ENCODE measurements at places on chromosomes 3 and 15. TPM values are rescaled to one million over a fixed set of nuclear protein-coding genes. Genes with fewer than 3 reads are reported as not detected.

GRCh38 chr3:129507181-129507831, 21.1 kb upstream of the RHO start:
- no peak for DNase-seq

DNA sequence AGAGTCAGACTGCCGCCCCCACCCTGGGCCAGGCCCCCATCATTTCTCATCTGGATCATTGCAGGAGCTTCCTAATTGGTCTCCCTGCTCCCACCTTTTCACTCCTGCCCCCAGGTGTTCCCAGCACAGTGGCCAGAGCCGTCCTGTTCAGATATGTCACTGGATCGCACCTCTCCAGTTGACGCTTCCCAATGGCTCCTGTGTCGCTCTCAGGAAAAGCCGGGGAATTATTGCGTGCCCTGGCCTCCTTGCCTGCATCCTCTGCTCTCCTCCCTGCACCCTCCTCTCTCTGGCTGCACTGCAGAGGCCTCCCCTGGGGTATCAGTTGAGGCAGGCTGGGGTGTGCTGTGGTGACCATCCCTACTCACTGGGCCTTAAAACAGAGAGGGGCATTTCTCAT, 25.5 kb upstream of the CYP11A1 start:
- no peak for DNase-seq

DNA sequence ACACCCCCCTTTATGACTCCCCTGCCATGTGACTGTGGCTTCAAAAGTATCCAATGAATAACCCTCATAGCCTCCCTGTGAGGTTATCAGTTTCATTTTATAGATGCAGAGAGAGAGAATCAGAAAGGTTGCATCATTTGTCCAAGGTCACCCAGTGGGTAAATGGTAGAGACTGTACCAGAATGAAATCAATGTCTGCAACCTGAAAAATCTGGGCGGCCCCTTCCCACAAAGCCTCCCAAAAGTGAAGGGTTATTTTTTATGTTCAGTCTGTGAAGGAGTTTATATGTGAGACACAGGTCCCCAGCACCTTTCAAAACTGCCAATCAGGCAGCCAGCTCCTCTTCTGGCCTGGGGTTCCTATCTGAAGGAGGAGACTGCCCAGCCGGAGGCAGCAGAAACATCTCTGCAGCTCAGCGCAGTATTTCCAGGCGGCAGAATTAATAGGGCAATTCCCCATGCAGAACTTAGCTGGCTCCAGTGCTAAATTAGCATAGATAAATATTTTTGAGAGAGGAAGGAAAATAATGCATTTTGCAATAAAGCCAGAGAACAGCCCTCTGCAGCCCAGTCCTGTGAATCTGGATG, 130.8 kb upstream of the PRR20G start:
- DNase-seq = no peak

DNA sequence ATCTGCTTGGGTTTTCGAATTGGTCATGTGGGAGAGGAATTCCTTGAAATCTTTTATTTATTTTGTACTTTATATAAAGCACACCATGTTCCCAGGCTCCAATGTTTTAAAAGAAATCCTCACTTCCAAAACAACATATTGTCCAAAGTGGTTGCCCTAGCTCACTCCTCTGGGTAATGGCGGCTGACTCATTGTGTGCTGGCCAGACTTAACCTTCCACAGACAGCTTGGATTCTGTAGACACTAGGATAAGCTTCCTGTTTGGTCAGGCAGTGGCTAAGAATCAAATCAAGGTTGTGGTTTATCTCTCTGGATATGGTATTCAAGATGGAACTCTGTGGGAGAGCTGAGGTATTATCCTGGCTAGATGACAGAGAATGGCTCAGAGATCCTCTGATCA, 55.8 kb upstream of the FAM98B start:
- DNase-seq = no peak

- no peak for DNase-seq
Measured at GRCh38 chr3:40432793-40433192, 24.3 kb upstream of the RPL14 start.

DNA sequence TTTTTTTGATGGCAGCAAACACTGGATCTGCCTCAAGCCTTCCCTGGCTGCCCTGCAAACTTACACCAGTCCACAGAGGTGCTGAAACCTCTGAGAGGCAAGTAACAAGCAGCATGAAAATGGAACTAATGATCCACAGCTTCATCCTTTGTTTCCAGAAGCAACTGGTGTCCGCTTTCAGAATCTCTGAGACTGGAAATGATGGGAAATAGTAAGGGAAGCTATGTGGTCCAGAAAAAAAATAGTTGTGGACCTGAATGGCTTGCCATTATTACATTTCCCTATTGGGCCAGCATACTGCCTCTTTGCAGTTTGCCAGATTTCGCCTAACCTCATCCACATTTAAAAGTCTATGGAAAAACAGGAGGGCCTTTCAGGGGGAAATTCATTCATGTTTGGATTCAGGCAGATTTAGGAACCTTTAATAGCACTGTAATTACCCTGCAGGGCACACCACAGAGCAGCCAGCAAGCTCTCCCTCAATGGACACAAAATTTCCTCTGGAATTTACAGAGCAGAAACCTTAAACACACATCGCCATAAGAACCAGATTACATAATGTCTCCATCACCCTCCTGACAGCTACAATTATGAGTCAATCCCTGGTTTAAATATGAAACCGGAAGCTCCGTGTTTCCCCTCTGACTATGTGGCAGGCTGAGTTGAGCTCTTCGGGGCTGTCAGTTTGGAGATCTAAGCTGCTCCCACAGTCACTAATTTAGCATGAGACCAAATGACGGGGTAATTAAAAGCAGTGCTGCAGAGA, 134.4 kb downstream of the TMCO5A start:
- DNase-seq = peak; percentile 48

GRCh38 chr3:116877968-116878367, 168.4 kb downstream of the TUSC7 start:
- DNase-seq = no peak

DNA sequence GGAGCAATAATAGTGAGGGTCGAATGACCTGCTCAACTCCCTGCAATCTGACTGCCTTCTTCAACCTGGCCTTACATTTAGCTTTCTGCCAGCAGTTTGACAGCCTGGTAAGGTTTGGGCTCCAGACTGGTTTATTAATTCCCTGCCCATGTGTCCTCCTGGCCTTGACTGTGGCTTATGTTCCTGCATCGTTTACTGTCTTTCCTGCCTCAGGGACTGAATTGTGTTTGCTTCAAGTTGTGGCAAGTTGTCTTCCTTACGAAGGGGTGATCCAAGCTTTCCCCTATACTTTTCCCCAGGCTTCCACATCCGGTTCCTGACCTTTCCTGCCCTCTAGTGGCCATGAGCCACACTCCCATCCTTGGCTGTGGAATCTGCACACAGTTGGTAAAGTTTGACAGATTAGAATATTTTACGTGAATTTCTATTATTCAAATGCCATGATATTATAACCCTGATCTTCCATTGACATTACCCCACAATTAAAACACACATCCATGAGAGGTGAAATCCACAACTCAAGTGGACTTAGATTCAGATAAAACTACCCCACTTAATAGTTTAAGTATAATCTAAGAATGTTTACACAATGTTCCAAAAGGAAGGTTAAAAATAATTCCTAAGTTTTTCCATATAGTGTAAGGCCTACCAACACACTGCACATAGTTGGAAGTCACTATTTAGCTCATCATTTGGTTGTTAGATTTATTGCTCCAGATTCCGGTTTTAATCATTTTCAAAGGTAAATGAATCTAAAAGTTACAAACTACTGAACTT, 95.7 kb downstream of the NEDD4 start:
- DNase-seq = peak; percentile 11

GRCh38 chr3:66473692-66474091, 27.1 kb downstream of the LRIG1 start:
- peak; percentile 54 for DNase-seq

GRCh38 chr3:27990324-27990723, 251.1 kb upstream of the CMC1 start:
- DNase-seq = no peak

DNA sequence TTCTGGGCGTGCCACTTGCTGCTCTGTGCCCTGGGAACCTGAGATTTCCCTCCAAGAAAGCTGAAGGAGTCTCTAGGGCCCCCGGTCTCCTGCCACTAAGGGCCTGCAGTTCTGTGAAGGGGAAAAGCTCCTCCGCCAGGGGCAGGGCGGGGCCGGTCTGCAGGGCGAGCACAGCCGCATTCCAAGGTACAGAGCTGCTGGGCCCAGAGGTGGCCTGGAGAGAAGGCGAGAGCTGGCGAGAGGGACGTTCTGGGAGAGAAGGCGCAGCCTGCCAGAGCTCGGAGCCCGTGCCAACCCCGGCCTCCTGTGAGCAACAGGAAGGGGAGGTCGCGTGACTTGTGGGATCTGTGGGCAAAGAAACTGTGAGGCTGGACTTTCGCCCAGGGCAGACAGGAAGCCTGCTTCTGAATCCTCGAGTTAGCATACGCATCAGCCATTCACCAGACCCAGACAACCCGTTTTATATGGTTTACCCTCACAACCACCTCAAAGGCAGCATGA, 500.4 kb downstream of the SHQ1 start:
- peak; percentile 78 for DNase-seq

DNA sequence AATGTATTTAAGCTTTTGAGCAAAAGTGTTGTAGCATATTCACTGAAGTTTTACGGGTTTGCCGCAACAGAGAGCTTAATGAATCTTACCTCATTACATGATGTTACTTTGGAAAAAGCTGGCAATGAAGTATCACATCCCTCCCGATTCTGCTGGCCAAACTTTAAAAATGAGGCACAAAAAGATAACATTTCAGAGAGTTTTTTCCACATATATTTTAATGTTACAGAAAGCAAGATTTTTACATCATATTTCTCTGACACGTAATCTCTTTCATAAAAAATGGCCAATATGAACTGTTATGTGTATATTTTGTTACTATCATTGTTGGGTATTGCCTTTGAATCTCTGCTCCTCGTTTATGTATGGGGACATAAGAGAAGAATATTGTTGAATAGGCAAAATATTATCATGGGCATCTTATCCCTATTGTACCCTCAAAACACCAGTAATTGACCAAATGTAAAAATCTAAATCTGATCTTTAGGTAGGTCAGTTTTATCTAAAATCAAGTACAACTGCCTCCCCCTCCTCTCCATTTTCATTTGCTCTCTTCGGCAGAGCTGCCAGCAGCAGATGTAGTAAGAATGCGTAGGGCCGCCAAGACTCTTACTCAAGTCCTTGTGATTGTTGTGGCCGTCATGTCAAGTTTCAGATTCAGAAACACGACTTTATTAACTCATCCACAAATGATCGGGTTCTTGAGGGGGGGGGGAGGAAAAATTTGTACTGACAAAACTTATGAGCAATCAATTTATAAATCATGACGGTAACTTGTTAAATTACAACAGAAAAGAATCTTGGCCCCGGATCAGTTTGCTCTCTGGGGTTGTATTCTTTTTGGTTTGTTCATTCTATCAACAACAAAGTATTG, 106.7 kb upstream of the THRB start:
- DNase-seq = no peak

DNA sequence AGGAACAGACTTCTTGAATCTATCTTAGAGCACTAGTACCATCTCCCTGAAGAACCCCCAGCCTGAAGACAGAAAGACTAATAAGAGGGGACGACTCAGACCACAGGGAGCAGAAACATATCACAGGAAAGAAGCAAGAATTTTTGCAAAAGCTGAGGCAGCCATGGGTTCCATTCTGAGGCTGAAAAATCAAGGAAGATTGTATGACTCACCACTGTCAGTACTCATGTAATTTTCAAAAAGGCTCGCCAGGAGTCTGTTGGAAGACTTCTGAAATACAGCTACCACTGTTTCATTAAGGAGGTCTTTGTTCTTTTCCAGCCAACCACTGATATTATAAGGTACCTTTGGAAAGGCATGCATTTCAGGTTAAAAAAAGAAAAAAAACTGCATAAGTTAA, 47.5 kb downstream of the MYH15 start:
- no peak for DNase-seq

- peak; percentile 64 for DNase-seq
Measured at GRCh38 chr3:40971191-40972168, 227.8 kb upstream of the CTNNB1 start.

DNA sequence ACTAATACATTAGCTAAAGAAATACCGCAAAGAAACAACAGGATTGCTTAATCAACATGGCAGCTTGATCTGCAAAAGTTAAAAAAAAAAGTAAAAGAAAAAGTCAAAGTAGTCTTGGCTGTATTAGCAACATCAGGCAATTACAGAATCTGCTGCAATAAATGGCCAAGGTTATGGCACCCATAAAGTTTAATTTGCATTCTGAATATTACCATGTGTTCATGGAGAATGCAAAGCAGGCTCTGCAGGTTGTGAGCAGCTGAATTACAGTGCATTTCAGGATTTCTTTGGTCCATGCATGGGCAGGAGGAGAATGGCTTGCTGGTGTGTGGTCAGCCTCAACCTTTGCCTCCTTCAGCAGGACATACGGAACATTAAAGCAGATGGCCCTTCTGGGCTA, 199.1 kb upstream of the AZI2 start:
- DNase-seq = no peak

GRCh38 chr3:160005004-160005403, 16.4 kb downstream of the IL12A start:
- no peak for DNase-seq

- peak; percentile 79 for DNase-seq
Measured at GRCh38 chr3:49703443-49703927, 14.1 kb downstream of the RNF123 start.

- DNase-seq = peak; percentile 28
Measured at GRCh38 chr3:38150780-38151528, 12.5 kb downstream of the MYD88 start.

DNA sequence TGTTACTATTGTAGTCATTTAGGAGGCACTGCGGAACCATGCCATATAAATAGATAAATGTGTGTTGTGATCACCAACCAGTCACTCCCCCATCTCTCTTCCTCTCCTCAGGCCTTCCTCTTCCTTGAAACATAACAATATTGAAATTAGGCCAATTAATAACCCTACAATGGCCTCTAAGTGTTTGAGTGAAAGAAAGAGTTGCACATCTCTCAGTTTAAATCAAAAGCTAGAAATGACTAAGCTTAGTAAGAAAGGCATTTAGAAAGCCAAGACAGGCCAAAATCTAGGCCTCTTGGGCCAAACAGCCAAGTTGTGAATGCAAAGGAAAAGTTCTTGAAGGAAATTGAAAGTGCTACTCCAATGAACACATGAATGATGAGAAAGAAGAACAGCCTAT, 8.1 kb upstream of the DNASE1L3 start:
- DNase-seq = no peak

The SERPINI2 gene
- total RNA-seq = not detected

The ALG1L2 gene
- not detected for total RNA-seq

The CISH gene
- total RNA-seq = 319 TPM

The PDIA5 gene
- 21.8 TPM for total RNA-seq

The IQCF6 gene
- not detected for total RNA-seq

The PCSK6 gene
- 0.24 TPM for total RNA-seq

The PATL2 gene
- 17.2 TPM for total RNA-seq

The CELSR3 gene
- total RNA-seq = 7.5 TPM

The PRTG gene
- not detected for total RNA-seq

The NR1I2 gene
- 0.36 TPM for total RNA-seq

The C3orf22 gene
- total RNA-seq = not detected

The LSAMP gene
- total RNA-seq = not detected

The GPR87 gene
- 1.1 TPM for total RNA-seq

The ZPLD1 gene
- total RNA-seq = not detected

The IL5RA gene
- total RNA-seq = 0.15 TPM

The PYDC2 gene
- total RNA-seq = not detected

The LRTM1 gene
- total RNA-seq = not detected

The RPL4 gene
- 5,211 TPM for total RNA-seq

The STRA6 gene
- total RNA-seq = not detected

The TTLL13 gene
- total RNA-seq = 0.55 TPM

All from activated CD4-positive, alpha-beta memory T cell treated with anti-CD3 and anti-CD28 coated beads for 36 hours (primary cell).